Stomach (tissue), 19 donors: ENCODE measurements at places on chromosomes 1 and 21. TPM values are rescaled to one million over a fixed set of nuclear protein-coding genes. Genes with fewer than 3 reads are reported as not detected.

DNA sequence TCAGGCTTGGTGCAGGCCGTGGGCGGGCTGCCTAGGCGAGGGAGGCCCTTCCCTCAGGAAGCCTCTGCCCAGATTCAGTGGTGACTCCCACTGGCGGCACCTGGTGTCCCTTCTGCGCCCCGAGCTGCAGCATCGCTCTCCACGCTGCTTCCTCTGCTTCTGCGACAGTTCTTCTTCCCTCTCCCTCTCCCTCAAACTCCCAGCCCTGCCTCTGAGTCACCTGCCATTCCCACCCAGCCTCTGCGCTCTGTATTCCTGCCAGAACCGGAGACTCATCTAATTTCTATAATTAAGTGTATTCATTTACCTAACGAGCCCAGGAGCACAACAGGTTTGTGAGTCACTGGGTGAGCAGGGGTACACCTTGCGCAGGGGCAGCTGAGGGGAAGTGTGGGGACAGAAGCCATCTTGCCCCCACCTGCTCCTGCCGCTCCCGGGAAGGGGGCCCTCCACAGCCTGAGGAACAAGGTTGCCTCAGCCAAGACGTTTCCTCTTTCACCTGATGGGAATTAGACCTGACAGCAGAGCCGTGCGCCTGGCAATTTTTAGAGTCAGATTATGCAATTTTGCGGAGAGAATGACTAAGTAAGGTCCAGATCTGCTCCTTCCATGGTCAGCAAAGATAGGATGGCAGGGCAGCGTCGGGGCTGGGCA lies 19.4 kb downstream of the KCNC4 start:
- no peaks in the 10 kb centered on the region for H3K27me3 ChIP-seq
- DNase-seq, result no peak
- H3K4me1 ChIP-seq, result no peaks in the 10 kb centered on the region
- no peak overlapping the region for H3K4me3 ChIP-seq
- peaks cover 69% of the 10 kb centered on the region for H3K36me3 ChIP-seq

THEM5 gene
- total RNA-seq, result not detected

RNPC3 gene
- 46.7 TPM for total RNA-seq

GRCh38 chr1:3717041-3717714 lies 35.1 kb upstream of the CCDC27 start:
- no peak overlapping the region for H3K4me3 ChIP-seq
- H3K36me3 ChIP-seq, result no peaks in the 10 kb centered on the region
- H3K4me1 ChIP-seq, result peaks cover 8% of the 10 kb centered on the region
- peaks cover 84% of the 10 kb centered on the region for H3K27me3 ChIP-seq
- no peak overlapping the region for H3K27ac ChIP-seq

- DNase-seq, result peak; percentile 26
- no peak overlapping the region for H3K4me3 ChIP-seq
- H3K27ac ChIP-seq, result no peak overlapping the region
- H3K36me3 ChIP-seq, result no peaks in the 10 kb centered on the region
- H3K4me1 ChIP-seq, result no peaks in the 10 kb centered on the region
Measured at GRCh38 chr1:189149547-189150375, 1327.9 kb downstream of the BRINP3 start.

- no peak for DNase-seq
- no peak overlapping the region for H3K4me3 ChIP-seq
- no peaks in the 10 kb centered on the region for H3K27me3 ChIP-seq
- H3K27ac ChIP-seq, result no peak overlapping the region
- peaks cover 24% of the 10 kb centered on the region for H3K4me1 ChIP-seq
Measured at GRCh38 chr1:23029337-23029736, 10.1 kb downstream of the KDM1A start.

GRCh38 chr1:57632401-57632800 lies 208.5 kb upstream of the DAB1 start:
- no peak overlapping the region for H3K27ac ChIP-seq
- H3K4me3 ChIP-seq, result no peak overlapping the region
- no peaks in the 10 kb centered on the region for H3K36me3 ChIP-seq

GRCh38 chr1:171188388-171189266 lies 3.5 kb downstream of the FMO2 start:
- peak; percentile 71 for DNase-seq
- peaks cover 38% of the 10 kb centered on the region for H3K4me1 ChIP-seq
- H3K27me3 ChIP-seq, result no peaks in the 10 kb centered on the region
- H3K36me3 ChIP-seq, result no peaks in the 10 kb centered on the region
- no peak overlapping the region for H3K4me3 ChIP-seq

TPTE gene
- total RNA-seq, result not detected

- H3K36me3 ChIP-seq, result no peaks in the 10 kb centered on the region
- no peak overlapping the region for H3K4me3 ChIP-seq
- no peaks in the 10 kb centered on the region for H3K27me3 ChIP-seq
- no peak for DNase-seq
- H3K4me1 ChIP-seq, result no peaks in the 10 kb centered on the region
Measured at GRCh38 chr1:78536427-78536826, 45.7 kb downstream of the PTGFR start.

GRCh38 chr1:225460021-225460736 lies 32.3 kb upstream of the LBR start:
- H3K4me1 ChIP-seq, result peaks cover 40% of the 10 kb centered on the region
- no peaks in the 10 kb centered on the region for H3K27me3 ChIP-seq
- no peak for DNase-seq

- DNase-seq, result no peak
- no peaks in the 10 kb centered on the region for H3K4me1 ChIP-seq
- H3K4me3 ChIP-seq, result no peak overlapping the region
- no peaks in the 10 kb centered on the region for H3K27me3 ChIP-seq
Measured at GRCh38 chr1:231020139-231020601, 19.9 kb downstream of the FAM89A start.

GRCh38 chr1:81432654-81433109 lies 368.1 kb upstream of the ADGRL2 start:
- peaks cover 7% of the 10 kb centered on the region for H3K4me1 ChIP-seq
- H3K4me3 ChIP-seq, result no peak overlapping the region
- no peak for DNase-seq
- no peaks in the 10 kb centered on the region for H3K36me3 ChIP-seq
- no peak overlapping the region for H3K27ac ChIP-seq

OR2L2 gene
- total RNA-seq, result not detected

DNA sequence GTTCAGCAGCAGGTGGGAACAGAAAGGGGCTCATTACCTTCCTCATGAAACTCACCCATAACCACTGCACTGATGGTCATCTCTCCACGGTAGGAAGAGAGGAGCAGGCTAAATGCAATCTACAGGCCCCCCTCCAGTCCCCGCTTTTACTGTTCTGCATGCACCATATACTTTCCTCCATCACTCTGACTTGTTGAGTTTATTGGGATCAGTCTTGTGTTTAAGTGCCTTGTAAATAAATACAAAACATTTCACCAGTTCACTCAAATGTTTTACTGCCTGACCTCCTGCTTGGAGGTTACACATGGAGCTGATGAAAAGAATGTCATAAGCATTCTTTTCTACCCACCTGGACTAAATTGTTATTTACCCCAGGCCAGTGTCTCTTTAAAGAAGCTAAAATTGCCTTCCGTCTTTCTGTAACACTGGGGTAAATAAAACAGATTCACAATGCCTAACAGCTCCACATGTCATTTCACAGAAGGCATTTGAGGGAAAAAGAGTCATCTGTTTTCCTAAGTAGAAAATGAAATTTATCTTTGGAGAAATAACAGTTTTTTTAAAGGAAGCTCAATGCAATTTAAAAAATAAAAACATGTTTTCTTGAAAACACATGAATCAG lies 30.7 kb downstream of the PTPN14 start:
- H3K36me3 ChIP-seq, result no peaks in the 10 kb centered on the region
- peaks cover 44% of the 10 kb centered on the region for H3K4me1 ChIP-seq
- H3K4me3 ChIP-seq, result no peak overlapping the region

- peaks cover 45% of the 10 kb centered on the region for H3K4me1 ChIP-seq
- H3K27me3 ChIP-seq, result no peaks in the 10 kb centered on the region
- no peak overlapping the region for H3K27ac ChIP-seq
Measured at GRCh38 chr1:1567152-1567875, 7.3 kb downstream of the SSU72 start.

ZNF326 gene
- total RNA-seq, result 5.3 TPM

OR2G2 gene
- total RNA-seq, result not detected

ADCY10 gene
- total RNA-seq, result not detected

DNA sequence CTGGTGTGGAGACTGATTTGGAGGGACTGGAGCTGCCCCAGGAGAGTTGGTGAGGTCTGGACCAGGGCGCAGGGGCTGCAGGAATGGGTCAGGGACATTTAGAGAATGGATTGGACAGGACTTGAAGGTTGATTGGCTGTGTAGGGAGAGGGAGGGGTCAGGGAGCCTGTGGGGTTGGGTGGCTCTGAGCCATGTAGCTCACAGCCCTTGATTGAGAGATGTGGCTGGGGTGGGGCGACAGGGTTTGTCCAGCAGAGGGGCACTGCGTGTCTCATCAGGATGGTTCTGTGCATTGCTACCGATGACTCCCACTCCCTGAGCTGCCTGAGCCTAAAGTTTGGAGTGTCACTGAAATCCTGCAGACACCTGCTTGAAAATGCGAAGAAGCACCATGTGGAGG lies 12.1 kb downstream of the AZIN2 start:
- no peak for DNase-seq
- no peak overlapping the region for H3K27ac ChIP-seq
- H3K4me3 ChIP-seq, result no peak overlapping the region
- H3K36me3 ChIP-seq, result no peaks in the 10 kb centered on the region
- no peaks in the 10 kb centered on the region for H3K27me3 ChIP-seq

LEFTY2 gene
- 138 TPM for total RNA-seq

HES5 gene
- total RNA-seq, result 9.6 TPM

- no peaks in the 10 kb centered on the region for H3K27me3 ChIP-seq
- H3K4me3 ChIP-seq, result no peak overlapping the region
- no peak for DNase-seq
- no peaks in the 10 kb centered on the region for H3K36me3 ChIP-seq
- no peak overlapping the region for H3K27ac ChIP-seq
Measured at GRCh38 chr1:230005040-230005439, 62.0 kb upstream of the GALNT2 start.

DNA sequence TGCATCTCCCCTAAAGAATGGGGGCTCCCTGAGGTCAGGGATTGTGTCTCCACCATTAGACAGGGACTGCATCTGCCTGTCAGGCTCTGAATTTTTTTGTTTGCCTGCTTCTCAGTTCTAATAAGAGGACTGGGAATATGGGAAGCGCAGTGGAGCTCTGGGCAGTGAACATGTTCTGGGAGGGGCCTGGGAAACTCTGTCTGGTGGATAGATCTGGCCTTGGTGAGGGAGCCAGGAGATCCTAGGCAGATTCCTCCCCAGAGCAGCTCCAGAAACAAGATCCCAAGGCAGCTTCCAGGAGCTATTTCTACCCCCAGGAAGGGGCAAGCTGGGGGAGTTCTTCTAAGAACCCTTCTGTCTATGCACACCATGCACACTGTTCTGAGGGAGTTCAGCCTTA lies 12.6 kb upstream of the MYOG start:
- DNase-seq, result peak; percentile 5
- no peak overlapping the region for H3K27ac ChIP-seq
- no peaks in the 10 kb centered on the region for H3K36me3 ChIP-seq
- no peak overlapping the region for H3K4me3 ChIP-seq
- no peaks in the 10 kb centered on the region for H3K27me3 ChIP-seq

DNA sequence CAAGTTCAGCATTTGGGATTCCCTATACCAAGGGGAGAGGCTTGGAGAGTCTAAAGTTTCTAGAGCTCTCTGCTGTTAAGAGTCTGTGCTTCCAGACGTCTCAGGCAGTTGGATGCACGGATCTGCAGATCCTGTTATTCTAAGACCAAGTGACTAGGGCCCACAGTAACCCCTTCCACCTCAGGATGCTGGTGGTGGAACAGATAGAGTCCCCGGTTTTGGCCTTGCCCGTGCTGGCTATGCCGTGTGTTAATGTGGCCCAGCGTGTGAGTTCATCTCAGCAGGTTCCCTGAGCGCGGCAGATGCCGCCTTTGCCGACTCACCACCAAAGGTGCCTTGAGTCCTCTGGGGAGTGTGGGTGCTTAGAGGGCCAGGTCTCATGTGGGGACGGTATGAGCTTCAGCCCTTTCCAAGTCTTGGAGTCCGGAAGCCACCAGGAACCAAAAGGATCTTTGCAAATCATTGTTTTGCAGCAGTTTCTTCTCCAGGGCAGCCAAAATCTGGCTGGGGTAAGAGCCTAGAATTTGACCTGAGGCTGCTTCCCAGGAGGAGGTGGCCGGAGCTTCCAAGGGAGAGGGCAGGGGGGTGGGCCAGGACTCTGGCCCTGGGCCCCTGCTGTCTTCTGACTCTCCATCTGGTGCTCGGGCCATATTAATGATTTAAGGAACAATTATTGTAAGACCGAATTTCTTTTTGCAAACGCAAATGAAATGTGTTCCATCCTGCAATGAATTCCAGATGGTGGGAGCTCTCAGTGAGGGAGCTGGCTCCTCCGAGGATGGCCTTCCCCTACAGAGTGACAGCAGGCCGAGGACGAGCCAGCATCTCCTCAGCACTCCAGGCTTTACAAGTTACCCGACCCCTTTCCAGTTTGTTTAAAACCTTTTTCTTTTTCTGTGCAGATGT lies 205.7 kb downstream of the FOXD2 start:
- no peak for DNase-seq
- H3K4me3 ChIP-seq, result no peak overlapping the region
- no peaks in the 10 kb centered on the region for H3K27me3 ChIP-seq
- no peak overlapping the region for H3K27ac ChIP-seq
- no peaks in the 10 kb centered on the region for H3K36me3 ChIP-seq

DNA sequence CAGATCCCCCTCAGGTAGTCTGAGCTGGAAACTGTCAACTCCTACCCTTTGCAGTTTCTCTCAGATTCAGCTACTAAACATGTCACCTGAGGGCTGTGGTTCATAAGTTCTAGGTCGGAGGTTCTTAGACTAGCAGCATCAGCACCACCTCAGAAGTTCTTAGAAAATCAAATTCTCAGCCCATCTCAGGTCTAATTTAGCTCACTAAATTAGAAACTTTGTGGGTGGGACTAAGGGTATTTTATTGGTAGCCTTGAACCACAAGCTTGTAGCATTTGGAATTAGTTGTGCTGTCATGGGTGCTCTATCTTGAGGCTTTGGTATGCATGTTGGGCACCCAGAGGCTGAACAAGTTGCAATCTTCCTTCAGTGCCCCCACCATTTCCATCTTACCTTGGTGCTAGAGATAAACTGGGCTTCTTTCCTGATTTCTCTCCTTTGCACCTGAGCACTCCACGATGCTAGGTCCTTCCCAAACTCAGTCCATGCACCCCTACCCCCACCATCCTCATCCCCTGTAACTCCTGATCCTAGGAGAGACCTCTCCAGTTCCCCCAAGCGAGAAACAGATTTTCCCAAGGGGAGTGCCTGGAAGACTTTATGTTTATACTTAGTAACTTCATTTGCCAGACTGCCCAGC lies 54.2 kb downstream of the S1PR1 start:
- H3K36me3 ChIP-seq, result no peaks in the 10 kb centered on the region
- no peaks in the 10 kb centered on the region for H3K27me3 ChIP-seq
- H3K27ac ChIP-seq, result no peak overlapping the region
- no peak overlapping the region for H3K4me3 ChIP-seq

ARHGEF16 gene
- total RNA-seq, result 149 TPM

HAO2 gene
- 0.73 TPM for total RNA-seq

DNA sequence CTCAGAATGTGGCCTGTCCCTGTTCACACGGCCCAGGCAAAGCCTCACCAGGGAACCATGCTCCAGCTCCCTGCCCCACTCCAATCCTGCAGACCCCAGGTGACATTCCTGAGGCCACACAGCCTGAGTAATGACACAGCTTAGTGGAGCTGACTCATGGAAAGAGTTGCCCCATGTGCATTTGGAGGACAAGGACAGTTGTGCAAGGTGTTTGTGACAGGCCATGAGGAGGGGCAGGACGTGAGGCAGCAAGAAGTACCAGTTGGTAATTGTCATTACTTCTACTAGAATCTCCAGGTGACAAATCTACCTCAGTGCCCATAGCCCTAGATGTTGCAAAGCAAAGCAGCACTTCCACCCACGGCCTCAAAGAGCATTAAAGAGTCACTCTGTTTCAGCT lies 15.2 kb downstream of the PRR9 start:
- DNase-seq, result no peak
- H3K36me3 ChIP-seq, result no peaks in the 10 kb centered on the region
- peaks cover 14% of the 10 kb centered on the region for H3K27me3 ChIP-seq
- H3K4me1 ChIP-seq, result peaks cover 30% of the 10 kb centered on the region

- DNase-seq, result no peak
- H3K36me3 ChIP-seq, result no peaks in the 10 kb centered on the region
- H3K27me3 ChIP-seq, result no peaks in the 10 kb centered on the region
Measured at GRCh38 chr1:106746448-106747085, 309.9 kb upstream of the PRMT6 start.
